Activated CD4-positive, alpha-beta T cell treated with anti-CD3 and anti-CD28 coated beads, Interleukin-2, amount 50 U/mL, for 48 hours (primary cell): ENCODE measurements at places on chromosomes 11 and 22.

DNA sequence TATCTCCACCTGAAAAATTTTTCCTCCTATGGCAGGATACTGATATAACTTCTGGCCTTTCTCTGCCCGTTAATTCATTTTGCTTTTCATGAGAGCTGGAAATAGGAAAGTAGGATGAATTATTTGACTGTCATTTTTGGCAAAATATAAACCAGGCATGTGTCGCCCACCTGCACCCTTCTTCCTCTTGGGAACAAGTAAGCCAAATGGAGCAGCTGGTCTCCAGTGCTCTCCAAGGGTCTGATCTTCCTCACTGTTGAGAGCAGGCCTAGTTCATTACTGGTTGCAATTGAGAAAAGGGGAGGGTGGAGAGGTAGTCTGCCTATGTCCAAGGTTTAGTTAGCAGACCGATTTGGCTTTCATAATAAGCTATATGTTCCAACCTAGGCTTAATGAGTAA, 582.2 kb downstream of the DLG2 start:
- DNase-seq, result no peak

- DNase-seq, result no peak
These were observed 23.8 kb downstream of the DRD4 start for GRCh38 chr11:660681-661444.

- DNase-seq, result no peak
These were observed 279.3 kb downstream of the CASP12 start for GRCh38 chr11:104618954-104619353.

DNA sequence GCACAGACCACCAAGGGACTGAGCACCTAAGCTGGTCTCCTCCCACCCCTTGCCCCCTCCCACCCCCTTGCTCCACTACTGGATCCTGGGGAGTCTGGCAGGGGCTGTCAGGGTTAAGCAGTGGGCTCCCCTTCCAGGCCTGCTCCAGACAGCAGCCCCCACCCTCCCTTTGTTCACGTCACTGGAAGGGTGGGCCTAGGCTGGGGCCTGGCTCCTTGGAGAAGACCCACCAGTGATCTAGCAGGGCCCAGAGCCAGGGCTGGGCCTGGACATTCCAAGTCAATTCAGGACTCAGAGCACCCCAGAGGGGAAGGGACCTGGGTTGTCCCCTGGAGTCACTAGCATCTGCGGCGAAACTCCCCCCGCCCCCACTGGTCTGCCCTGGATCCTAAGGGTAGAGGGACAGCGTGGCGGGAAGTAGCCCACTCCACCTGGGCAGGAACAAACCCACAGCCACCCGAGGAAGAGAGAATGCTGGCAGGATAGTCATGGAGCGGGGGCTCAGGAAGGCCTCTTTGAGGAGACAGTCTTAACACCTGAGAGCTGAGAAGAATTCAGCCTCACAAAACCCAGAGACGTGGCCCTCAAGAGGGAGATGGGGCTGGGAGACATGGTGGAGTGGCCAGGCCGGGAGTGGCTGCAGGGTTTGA, 45.8 kb downstream of the IGLL1 start:
- no peak for DNase-seq

DNA sequence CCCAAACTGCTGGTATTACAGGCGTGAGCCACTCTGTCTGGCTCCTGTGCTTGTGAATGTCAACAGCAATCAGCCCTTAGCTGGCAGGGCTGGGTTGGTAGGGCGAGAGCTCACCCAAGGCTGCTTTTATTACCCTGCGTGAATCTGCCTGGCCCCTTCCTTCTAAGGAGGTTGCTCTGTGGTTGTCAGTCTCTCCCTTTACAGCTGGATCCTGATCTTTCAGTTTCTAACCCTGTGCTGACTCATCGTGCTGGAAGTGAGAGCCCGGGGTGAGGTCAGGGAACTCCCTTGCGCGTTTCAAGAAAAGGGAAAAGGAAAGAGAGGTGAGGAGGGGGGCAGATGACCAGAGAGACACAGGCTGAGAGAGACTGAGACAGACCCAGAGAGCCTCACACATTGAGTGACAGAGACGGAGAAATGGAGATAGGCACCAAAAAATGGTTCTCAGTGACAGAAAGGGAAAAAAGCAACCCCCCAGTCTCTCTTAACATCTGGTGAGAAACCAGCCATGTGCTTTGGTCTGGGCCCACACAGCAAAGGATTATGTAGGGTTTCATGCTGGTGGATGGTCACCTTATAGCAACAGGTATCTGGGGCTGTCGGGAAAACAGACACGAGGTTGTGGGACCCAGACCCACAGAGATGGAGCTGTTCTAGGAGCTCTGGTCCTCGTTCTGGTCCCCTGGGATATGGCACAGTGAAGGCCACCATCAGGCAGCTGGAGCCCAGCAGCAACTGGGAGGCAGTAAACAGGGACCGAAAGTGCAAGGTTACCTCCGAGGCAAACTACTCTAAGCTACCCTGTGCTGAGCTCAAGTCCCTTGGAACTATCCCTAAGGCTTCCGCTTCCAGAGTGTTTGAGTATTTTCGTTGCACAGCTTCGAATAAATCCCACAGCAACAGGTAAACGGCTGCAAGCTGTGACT, 2.5 kb downstream of the TCN2 start:
- DNase-seq, result peak; percentile 37

GRCh38 chr11:84173078-84173477, 886.9 kb upstream of the CCDC90B start:
- no peak for DNase-seq

DNA sequence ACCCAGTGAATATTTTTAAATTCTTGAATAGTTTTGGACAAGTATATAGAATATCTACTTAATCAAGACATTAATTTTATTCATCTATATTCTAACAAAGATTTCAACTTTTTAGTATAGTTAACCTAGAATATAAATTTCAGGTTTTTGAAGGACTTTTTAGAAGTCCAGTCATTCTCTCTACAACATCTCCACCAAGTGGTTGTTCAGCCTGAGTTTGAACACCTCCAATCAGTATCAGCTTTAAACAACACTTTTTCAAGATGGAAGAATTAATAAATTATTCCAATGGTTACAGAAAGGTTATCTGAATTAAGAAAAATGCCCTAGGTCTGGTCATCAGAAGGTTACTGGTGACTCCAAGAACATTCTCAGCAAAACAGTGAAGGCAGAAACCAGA, 31.8 kb downstream of the EIF3M start:
- no peak for DNase-seq

DNA sequence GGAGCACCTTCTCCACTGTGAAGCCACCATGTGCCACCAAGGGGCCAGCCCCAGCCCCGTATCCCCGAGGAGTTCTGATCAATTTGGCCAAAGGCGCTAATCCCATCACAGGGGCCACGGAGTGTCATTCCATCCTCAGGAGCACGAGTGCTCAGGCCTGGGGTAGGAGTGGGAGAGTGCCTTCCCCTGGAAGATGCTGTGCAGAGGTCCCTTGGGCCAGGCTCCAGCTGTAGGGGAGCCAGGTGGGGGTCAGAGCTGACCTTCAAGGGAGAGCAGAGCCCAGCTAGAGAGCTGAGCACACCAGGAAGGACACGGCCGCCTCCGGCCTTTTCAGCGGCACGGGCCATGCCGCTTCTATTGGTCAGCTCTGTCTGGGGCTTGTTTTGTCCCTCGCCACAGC, 1459.9 kb downstream of the BRD1 start:
- DNase-seq, result no peak
